ENCODE measurements at places on chromosomes 2 and 18. TPM values are rescaled to one million over a fixed set of nuclear protein-coding genes. Genes with fewer than 3 reads are reported as not detected.

- DNase-seq = no peak
Measured at GRCh38 chr18:69718912-69719547, 228.6 kb downstream of the CD226 start.

DNA sequence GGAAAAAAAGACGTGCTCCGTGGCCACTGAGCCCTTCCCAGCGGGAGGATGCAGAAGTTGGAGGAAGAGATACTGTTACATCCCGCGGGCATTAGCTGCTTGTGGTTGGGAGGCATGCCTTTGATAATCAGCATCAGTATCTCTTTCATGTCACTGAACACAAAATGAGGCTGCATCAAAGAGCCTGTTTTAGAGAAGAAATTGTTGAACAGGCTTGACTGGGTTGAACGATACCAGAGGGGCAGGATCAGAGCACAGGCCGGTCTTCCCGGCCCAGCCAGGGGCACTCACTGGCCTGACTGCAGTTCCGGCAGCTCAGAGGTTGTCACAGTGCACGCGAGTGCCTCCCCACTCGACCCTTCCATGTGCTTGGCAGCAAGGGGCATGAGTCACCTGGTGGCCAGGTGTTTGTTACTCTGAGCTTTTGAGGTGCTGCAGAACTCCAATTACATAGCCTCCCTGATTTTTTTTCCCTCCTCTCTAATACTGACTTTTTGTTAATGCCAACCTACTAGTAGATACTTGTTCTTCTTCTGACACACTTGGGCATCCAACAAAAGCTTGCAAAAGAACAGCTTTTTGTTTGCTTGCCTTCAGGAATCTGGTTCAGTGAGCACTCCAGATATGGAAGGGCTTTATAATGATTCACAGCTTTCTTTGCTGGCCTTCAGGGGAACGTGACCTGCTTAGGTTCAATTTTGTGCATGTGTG, 121.6 kb downstream of the VAPA start:
- peak; percentile 86 for DNase-seq

- DNase-seq = peak; percentile 81
Measured at GRCh38 chr2:241062389-241063092, 39.5 kb downstream of the MTERF4 start.

- DNase-seq = no peak
Measured at GRCh38 chr2:17814601-17815000, 1.7 kb upstream of the MSGN1 start.

DNA sequence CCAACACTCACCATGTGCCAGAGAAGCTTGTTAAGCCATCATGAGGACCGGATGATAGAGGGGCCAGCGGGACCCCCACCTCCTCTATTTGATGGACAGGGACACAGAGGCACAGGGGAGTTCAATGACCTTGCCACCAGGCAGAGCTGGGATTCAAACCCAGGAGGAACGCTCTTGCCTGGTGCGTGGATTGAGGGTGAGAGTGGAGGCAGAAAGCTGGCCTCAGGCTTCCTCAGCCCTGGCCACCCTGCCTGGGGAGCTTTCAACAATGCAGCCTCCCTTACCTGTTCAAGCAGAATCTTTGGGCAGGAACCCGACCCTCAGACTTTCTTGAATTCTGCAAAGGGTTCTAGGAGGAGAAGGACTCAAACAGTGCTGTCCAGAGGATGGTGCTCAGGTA, 39.9 kb upstream of the MAL start:
- no peak for DNase-seq

- DNase-seq = peak; percentile 1
Measured at GRCh38 chr2:239184179-239184578, 216.6 kb downstream of the HDAC4 start.

GPR35 gene
- total RNA-seq = 1.5 TPM

GRCh38 chr2:31889044-31889443, 121.8 kb downstream of the MEMO1 start:
- peak; percentile 14 for DNase-seq

GRCh38 chr2:60023256-60023985, 530.0 kb downstream of the BCL11A start:
- no peak for DNase-seq

DNA sequence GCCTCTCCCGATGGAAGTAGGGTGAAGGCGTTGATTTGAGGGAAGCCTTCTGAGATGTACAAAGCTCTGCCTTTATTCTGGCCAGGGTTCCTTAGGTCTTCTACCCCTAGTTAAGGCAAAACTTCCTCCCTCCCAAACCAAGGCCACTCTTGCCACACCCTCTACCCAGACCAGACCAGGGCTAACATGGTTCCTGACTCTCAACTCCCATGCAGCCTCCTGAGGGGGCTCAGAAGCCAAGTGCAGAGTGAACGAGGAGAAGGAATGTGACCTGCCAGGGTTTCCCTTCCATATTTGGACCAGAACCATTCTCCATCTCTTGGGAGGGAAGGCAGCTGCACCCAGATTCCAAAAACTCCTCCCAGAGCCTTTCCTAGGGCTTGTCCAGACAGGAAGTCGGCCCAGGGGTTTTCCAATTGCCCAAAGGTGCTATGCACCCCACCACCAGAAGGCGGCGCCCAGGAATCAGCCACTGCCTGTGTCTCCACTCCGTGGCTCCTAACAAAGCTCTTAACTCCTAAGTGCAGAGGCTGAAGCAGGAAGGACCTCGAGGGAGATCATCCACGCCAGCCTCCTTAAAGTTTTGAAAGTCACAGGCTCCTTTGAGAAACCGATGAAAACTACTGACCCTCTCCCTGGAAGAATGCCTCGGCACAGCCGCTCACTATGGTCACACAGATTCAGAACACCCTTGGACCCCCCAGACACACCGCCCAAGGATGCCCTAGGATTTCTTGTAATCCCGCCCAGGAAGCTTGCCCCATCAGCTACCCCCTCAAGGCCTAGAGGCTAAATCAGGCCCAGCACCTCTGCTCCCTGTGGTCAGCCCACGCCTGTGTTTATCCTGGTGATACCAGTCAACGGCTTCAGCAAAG, 157.8 kb downstream of the SMAD2 start:
- peak; percentile 58 for DNase-seq

SP140 gene
- 0.36 TPM for total RNA-seq

C2orf78 gene
- not detected for total RNA-seq

GRCh38 chr18:46152436-46152807, 48.2 kb downstream of the HAUS1 start:
- peak; percentile 88 for DNase-seq

MC4R gene
- not detected for total RNA-seq

DNA sequence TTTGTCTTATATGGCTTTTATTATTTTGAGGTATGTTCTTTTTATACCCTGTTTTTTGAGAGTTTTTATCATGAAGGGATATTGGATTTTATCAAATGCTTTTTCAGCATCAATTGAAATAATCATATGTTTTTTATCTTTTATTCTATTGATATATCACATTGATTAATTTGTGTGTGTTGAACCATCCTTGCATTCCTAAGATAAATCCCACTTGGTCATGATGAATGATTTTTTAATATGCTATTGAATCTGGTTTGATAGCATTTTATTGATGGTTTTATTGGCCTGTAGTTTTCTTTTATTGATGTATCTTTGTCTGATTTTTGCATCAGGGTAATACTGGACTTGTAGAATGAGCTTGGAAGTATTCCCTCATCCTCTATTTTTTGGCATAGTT, 160.3 kb downstream of the PLCL1 start:
- no peak for DNase-seq

SOX11 gene
- 0.59 TPM for total RNA-seq

DNA sequence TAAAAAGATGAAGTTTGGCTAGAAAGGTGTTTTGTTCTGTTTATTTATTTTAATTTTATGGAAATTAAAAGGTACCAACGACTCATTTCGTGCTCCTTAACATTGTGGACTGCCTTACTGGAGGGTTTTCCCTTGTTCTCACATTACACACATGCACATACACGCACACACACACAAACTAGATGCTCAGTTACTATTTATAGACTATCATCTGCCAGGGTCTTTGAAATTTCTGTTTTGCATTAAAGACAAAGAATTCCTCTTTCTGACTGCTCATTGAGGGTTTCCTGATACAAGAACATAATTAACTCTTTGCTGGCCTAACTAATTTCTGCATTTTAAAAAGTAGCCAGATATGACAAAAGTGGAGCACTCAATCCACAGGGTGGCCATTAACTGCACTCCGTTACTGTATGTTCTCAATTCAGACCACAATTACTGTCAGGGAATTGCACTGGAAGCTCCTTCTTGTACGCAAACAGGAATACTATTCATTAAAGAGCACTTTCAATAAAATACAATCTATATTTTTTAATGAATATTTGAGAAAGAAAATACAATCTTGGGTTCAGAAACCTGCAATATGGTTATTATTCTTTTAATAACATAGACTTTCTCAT, 366.9 kb upstream of the GALNT5 start:
- no peak for DNase-seq

DNA sequence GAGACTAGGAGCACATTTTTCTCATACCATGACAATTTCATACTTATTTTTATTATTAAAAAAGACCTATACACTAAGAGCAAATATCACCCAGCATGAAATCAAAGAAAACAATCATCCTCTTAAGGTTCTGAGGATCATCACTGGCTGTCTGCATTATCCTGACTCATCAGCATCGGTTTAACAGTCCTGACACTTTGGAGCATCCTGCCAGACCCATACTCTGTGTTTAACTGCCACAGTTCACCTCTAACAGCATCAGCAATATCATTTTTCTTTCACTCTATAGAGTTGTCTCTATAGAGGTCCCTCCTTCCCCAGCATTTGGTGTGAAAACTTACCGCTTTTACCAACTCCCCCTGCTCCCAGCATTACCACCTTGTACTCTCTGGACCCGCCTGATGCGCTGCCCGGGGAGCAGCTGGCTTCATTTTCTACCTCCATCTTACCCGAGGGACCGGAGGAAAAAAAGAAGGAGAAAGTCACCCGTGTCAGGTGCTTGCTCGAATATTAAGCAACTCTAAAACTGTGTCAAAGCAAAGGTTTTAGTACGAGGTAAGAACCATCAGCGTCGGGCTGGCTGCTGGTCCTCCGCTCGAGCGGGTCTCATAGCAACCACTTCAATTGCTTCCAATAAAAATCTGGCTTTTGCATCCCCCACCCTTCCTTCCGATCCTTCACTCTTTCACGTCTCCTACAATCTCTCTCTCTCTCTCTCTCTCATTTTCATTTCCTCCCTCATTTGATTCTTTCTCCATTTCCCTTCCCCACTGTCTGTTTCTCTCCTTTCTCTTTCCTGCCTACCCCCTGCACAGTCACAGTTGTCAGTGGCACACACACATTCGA, at the start of gene RIT2:
RIT2 (minus strand) TSS at position 610 of the 846 bp plus-strand sequence.
- DNase-seq = no peak

EMILIN1 gene
- total RNA-seq = 138 TPM

CNGA3 gene
- total RNA-seq = 0.29 TPM

- DNase-seq = no peak
Measured at GRCh38 chr2:182917924-182918323, 51.5 kb upstream of the FRZB start.

METTL4 gene
- 10.5 TPM for total RNA-seq

DNA sequence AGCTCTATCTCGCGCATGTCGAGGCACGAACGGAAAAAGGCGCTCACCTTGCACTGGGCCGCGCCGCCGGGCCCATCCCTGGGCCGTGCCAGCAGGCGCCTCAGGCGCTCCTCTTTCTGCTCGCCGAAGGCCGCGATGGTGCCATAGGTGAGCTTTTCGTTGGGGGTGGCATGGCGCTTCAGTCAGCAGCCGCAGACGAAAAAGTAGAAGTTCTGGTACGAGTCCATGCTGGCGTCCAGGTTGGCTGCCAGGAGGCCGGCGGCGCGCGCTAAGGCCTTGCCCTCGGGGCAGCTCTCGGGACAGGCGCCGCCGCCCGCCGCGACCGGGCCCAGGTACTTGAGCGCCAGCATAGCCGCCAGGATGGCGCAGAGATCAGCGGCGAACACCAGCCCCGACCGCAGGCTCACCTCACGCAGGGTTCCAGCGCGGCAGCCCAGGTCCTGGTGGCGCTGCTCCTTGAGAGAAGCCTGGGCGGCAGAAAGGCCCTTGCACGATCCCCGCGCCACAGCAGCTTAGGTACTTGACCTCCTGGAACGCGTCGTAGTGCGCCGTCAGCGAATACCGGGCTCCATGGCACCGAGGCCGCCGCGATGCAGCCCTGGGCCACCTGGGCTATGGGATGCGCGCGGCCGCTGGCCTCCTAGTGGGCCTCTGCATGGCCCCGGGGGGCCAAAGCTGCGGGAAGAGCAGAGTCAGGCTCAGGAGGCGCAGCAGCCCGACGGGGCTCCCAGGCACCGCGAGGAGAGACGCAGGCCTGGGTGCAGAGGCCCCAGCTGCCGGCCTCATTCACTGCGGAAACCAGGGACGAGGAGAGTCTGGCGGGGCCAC, 12.8 kb downstream of the ALPG start:
- DNase-seq = peak; percentile 64

MAL gene
- not detected for total RNA-seq

GREB1 gene
- total RNA-seq = 1.1 TPM

SH3RF3 gene
- total RNA-seq = 14.8 TPM

DNA sequence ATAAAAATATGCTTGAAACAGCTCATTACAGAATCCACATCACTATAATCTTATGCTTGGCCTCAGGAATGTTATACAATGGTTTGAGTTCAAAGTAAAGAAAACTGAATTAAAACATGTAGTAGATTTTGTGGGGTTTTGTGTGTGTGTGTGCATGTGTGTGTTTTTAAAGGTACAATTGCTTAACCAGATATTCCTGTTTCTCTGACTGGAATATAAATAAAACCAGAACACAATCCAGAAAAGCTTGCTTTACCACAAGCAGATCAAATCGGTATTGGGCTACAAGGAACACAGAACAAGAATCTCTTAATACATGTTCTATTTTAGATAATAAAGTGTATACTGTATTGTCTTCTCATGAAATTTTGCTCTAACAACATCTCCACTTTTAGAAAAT, 110.0 kb downstream of the TMEM247 start:
- no peak for DNase-seq

GRCh38 chr2:191501561-191502168, 176.3 kb upstream of the NABP1 start:
- peak; percentile 64 for DNase-seq

DNA sequence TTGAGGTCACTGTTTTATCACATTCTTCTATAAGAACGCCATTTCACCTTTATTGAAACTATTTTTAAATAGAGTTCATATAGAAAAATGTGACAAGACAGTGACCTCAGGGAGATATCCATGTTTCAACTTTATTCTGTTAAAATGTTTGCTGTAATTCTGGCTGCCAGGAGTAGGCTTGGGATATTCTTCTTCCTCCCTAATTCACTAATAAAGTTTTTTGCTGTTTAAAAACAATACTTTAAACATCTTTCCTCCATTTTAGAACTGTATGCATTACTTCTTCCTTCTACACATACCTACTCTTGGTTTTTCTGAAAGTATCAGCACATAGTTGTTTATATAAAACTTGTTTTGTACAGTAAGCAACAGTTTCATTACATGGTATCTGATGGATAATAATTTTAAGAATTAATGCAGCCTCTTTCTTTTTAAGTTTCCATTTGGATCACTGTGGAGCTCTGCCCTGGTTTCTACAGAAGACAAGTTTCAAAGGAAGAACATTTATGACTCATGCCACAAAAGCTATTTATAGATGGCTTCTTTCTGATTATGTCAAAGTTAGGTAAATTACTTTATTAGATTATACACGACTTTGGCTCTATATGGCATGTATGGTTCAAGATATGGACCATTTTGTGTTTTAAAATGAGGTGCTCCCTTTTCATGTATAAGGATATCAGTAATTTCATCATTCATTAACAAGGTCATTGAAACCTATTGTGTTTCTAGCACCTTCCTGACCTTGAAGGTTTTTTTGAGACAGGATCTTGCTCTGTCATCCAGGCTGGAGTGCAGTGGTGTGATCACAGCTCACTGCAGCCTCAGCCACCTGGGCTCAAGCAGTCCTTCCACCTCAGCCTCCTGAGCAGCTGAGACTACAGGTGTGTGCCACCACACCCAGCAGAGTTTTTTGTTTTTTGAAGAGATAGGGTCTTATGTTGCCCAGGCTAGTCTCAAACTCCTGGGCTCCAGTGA, 7.2 kb downstream of the CPSF3 start:
- DNase-seq = no peak
